ENCODE measurements at places on chromosomes 6 and 20.

DNA sequence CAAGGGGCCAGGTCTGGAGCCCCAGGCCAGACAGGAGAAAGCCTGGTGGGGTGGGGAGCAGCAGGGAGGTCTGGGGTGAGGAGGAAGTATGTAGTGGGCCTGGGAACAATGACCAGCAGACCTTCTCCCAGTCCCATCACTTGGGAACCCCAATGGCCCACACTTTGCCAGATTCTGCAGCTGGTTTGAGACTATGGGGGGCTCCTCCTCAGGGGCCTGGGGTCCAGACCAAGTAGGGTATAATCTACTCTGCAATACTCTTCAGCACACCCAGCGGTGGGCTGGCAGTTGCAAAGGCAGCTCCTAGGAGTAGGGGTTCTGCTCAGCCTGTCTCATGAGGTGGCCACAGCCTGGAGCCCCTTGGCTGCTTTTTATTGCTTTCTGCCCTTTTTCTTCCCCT lies 52.8 kb downstream of the NPEPL1 start:
- no peak for DNase-seq

DNA sequence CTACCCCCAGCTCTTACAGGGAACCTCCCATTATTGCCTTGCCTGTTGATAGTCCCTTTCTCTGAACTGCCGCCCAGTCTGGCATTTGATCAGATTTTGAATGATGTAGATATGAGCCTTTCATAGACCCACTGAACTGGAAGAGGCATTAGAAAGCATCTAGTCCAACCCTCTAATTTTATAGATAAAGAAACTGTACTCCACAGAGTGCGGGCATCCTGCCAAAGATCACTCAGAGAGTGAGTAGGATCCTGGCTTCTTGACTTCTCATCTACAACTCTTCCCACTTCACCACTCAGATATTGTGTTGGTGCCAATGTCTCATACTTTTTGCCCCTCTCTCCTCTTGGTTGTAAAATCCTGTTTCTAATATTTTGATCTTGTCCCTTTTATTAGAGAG lies 179.2 kb upstream of the BMP2 start:
- DNase-seq = no peak

DNA sequence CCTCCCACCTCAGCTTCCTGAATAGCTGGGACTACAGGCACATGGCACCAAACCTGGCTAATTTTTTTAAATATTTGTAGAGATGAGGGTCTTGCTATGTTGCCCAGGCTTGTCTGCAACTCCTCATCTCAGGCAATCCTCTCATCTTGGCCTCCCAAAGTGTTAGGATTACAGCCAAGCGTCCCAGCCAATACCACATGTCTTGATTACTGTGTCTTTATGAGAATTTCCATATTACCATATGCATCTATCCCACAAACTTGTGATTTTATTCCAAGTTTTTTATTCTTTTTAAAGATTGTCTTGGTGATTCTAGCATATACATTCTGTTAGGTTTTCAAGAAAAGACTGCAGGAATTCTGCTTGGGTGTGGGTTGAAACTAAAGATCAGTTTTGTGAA lies 82.7 kb downstream of the LPA start:
- no peak for DNase-seq

DNA sequence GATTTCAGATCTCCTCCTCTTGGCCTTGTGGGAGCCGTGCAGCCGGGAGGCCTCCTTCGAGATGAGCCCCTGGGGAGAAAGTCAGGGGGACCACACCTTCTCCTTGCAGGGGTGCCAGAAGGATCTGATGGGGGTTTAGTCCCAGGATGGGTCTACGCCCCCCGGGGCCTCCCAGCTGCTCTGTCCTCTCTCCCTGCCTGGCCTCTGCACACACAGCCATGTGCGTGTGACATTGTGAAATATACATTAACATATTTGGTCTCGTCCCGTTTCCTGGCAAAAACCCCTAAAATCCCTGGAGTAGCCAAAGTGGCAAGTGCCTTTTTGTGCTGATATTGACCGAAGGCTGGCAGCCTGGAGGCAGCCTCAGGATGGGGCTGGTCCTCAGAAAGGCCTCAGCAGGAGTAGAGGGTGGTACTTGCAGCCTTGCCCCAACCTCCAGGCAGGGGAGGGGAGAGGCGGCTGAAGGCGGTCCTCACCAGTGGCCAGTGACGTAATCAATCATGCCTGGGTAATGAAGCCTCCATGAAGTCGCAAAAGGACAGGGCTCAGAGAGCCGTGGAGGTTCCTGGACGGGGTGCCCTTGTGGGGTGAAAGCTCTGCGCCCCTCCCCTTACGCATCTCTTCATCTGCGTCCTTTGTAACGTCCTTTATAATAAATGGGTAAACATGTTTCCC lies 5.1 kb upstream of the HELZ2 start:
- DNase-seq = no peak

- no peak for DNase-seq
Observed at GRCh38 chr6:169189182-169189581, 64.5 kb downstream of the THBS2 start.
